HepG2 (cell line): ENCODE measurements at places on chromosomes 5 and 9.
A peak's percentile ranks its signal among the peaks of the same experiment; 100 is the strongest.

GRCh38 chr5:124868676-124869075, 122.2 kb upstream of the ZNF608 start:
- DNase-seq, result no peak

GRCh38 chr5:96876292-96876850, at the start of gene ERAP2:
Gene ERAP2, plus strand, starts transcription at chr5:96876500. Its CDS starts 3,186 bp downstream, at chr5:96879686.
- peak; percentile 25 for DNase-seq

DNA sequence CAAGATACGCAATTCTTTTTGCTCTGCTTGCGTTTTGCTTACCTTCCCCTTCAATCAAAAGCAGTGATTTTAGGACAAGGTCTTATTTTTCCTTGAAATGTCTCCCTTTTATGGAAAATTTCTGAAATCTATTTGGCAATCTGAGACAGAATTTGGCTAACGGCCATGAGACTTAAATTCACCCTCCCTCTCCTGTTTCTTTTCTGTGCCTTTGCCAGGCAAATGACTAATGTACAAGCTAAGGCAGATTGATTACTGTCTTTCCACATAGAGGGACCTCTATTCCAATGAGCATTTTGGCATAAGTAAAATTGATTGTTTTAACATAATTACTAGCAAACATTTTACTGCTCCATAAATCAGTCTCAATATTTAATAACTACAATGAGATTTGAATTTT, 31.7 kb downstream of the FAM81B start:
- DNase-seq, result no peak

DNA sequence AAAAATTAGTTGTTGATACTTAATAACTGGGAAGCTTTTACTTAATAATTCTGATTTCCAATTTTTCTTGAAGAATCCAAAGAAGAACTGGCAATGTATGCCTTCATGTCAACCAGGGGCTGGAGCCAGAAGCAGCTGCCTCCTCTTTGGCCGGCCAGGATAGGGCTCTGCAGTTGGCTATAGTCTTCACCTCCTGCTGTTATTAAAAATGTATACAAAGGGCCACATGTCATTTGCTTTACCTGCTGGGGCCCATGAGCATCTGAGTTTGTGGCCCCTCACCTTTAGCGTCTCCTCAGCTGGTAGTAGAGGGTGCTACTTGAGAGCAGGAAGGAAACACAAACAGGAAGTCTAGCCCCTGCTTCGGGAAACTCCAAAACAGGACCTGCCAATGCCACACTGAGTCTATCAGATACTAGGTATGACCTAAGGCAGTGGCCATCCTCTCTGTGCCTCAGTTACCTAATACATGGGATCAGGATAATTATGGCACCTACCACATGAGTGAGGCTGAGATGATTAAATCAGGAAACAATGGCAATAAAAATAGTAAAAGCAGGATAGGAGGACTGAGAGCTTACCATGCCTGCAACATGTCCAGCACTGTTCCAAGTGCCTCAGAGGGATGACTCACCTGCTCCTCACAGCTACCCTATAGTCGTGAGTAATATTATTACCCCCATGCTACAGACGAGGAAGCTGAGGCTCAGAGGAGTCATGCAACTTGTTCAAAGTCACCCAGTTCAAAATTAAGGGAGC, 21.3 kb downstream of the CCDC69 start:
- DNase-seq, result no peak

GRCh38 chr9:134880484-134881312, at the start of gene FCN2:
Gene FCN2, plus strand, starts transcription at chr9:134880810. Its CDS starts 12 bp downstream, at chr9:134880822.
- no peak for DNase-seq

DNA sequence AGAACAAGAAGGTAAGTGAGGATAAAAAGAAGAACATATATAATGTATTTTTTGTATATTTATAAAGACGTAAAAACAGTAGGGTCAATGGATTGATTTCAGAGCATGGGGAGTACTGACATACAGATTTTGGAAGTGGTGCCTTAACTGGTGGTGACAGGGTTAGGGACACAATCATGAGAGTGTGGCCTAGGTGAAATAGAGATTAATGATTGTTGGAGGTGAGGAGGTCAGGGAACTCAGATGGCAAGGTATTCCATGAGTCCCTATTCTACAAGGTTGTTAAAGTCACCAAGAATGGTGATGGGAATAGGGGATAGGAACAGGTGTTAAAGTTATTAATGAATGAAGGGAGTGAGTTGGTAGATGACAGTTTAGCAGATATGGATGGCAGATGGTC, 210.8 kb downstream of the SEMA6A start:
- DNase-seq, result no peak

GRCh38 chr5:11363631-11364178, 540.5 kb downstream of the CTNND2 start:
- no peak for DNase-seq

DNA sequence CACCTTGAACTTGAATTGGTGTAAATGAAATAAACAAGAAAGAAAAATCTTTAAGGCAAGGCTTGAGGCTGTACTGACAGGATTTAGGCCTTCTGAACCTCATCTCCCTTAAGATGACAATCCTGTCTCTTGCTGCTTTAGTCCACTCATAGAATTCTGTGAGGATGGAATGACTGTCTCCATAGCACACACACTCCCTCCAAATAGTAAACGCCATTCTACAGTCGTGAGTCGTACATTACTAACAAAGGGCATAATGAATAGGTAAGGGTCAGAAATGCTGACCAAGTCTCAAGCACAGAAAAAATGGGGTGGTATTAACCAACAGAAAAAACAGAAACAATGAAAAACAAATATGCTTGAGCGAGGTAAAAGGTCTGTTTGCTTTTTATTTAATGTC, 71.8 kb upstream of the SIMC1 start:
- no peak for DNase-seq

GRCh38 chr5:111932628-111933027, 175.6 kb upstream of the NREP start:
- no peak for DNase-seq

- DNase-seq, result no peak
These were observed 317.1 kb upstream of the CCNH start for GRCh38 chr5:87729781-87730180.

DNA sequence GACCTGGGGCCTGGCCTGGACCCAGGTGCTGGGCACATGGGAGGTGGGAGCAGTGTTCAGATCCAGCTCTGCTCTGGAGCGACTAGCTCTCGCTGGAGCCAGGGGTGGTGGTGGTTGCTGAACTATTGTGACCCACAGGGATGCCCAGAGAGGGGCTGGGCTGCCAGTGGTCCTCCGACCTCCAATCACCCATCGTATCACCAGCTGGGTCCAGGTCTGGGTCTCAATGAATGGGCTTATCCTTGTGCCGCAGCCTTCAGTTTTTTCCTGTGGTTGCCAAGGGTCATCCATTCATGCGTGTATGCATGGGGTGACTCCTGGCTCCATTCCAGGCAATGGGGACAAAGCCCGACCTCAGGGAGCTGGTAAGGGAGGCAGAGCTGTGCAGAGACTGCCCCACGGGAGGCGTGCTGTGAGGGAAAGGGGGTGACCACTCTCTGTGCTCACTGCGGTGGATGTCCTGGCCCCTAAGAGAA, 68.6 kb upstream of the RNF130 start:
- no peak for DNase-seq

GRCh38 chr5:131994090-131994489, 17.4 kb downstream of the ACSL6 start:
- no peak for DNase-seq

- DNase-seq, result no peak
These were observed 31.1 kb downstream of the SV2C start for GRCh38 chr5:76114179-76114851.

GRCh38 chr5:163661360-163661759, 155.9 kb downstream of the MAT2B start:
- no peak for DNase-seq

GRCh38 chr5:54889826-54890225, 95.6 kb downstream of the ESM1 start:
- no peak for DNase-seq

DNA sequence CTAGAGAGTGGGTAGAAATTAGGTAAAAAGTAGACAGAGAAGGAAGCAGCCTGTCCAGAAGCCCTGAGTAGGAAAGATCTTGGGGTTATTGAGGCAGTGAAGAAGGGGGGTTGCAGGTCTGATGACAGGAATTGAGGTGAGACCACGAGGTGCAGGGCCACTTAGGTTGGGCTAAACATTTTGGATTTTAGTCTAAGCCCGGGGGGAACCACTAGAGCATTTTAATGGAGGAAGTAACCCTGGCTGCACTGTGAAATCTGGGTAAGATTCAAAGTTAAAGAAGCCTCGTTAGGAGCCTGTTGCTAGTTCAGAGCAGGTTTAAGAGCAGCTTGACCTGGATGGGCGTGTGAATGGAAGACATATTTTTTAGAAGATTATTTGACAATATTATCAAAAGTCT, 38.3 kb downstream of the MAP3K1 start:
- DNase-seq, result no peak

GRCh38 chr5:74765201-74765600, 1.7 kb downstream of the GFM2 start:
- DNase-seq, result peak; percentile 48

GRCh38 chr5:147691130-147691529, 91.4 kb downstream of the JAKMIP2 start:
- DNase-seq, result no peak

GRCh38 chr5:5246736-5247135, 106.6 kb downstream of the ADAMTS16 start:
- no peak for DNase-seq

GRCh38 chr9:129148463-129149204, 29.4 kb downstream of the IER5L start:
- DNase-seq, result no peak

GRCh38 chr9:101727612-101728524, 10.6 kb downstream of the GRIN3A start:
- peak; percentile 24 for DNase-seq

DNA sequence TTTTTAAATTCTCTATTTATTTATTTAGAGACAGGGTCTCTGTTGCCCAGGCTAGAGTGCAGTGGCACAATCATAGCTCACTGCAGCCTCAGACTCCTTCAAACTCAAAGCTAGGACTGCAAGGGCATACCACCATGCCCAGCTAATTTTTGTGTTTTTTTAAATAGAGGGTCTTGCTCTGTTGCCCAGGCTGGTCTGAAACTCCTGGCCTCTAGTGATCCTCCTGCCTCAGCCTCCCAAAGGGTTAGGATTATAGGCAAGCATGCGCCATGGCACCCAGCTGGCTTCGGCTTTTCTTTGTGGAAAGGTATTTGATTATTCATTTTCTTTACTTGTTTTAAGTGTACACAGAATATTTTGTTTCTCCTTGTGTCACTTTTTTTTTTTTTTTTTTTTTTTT, 5.2 kb downstream of the ZNF346 start:
- no peak for DNase-seq

- DNase-seq, result no peak
These were observed 5.3 kb downstream of the MROH2B start for GRCh38 chr5:41065691-41066335.

GRCh38 chr9:87087197-87087596, 139.9 kb upstream of the GAS1 start:
- DNase-seq, result no peak

DNA sequence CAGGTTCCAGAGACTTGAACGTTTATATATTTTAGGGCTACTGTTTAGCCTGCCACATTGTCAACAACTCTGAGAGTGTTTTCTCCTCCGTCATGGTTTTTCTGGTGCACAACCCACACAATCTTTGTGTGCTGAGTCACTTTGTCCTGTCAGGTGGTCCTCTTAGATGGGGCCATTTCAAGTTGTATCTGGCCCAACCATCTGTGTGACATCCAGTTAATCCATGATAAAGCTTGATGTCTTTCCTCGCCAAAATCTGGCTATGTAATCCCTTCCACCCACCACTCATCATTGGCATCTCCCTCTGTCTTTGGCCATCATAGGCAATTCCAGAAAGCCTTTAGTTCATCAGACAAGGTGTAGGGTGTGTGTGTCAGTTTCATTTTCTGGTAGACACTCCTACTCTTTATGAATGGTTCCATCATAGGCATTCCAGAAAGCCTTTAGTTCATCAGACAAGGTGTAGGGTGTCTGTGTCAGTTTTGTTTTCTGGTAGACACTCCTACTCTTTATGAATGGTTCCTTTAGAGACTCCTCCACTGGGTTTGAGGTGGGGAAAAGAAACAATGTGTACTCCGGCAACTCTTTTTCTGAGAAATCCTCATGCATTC, 282.0 kb upstream of the ACTBL2 start:
- no peak for DNase-seq

- DNase-seq, result peak; percentile 34
These were observed 148.6 kb upstream of the ELL2 start for GRCh38 chr5:96110300-96110699.

DNA sequence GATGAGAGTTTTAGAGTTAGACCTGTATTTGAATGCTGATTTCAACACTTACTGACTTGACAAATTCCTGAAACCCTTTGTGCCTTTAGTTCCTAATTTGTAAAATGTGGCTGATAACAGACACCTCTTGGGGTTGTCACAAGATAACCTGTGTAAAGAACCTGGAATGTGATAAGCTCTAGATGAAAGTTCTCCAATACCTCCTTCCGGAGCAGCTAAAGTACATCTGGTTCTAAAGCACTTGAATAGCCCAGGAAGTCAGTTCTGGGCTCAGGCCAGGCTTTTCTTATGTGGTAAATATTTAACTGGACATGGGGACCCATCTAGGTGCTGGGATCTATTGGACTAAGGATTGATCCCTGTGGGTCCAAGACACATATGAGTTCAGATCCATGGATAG, 310.8 kb upstream of the ADAMTSL1 start:
- DNase-seq, result no peak

DNA sequence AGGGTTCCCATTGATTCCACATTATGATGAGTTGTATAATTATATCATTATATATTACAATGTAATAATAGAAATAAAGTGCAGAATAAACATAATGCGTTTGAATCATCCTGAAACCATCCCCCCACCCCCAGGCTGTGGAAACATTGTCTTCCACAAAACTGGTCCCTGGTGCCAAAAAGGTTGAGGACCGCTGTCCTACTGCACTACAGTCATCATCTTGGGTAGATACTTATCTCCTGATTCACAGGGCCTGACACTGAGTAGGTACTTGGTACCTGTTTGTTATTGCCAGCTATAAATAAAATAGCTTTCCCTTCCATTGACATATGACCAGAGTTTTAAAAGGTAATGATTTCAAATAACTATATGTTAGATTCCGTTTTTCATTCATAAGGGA, 25.6 kb downstream of the ANP32B start:
- DNase-seq, result no peak

GRCh38 chr5:14038341-14038959, 94.0 kb upstream of the DNAH5 start:
- peak; percentile 32 for DNase-seq

DNA sequence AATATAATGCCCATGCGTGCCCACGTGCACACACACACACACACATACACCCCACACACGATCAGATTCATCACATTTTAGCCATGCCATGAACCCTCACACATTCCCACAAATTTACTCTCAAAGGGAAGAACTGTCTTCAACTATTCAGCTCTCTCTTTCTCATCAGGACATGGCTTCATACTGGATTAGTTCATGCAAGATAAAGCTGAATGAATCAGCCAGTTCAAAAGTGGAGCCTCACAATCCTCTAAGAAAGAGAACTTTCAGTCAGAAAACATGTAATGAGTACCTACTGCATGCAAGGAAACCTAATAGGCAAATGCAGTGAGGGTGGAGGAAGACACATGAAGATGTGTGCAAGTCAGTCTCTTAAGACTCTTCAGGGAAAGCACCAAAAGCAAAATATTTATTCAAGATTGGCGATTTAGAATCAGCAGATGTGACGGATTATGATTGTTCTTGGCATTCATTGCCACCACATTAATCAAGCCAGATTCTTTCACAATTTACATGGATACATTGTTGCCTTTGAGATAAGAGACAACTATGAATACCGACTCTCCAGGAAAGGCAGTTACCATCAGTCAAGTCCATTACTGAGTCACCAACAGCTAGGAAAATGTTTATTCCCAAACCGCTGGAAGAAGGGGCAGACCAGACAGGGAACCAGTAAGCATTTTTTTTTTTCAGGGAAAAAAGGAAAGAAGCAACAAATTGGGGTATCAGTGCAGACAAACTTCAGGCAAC, 30.3 kb upstream of the PUM3 start:
- DNase-seq, result no peak
